Epithelial cell of alveolus of lung (primary cell): ENCODE measurements at places on chromosomes 6 and 20. TPM values are rescaled to one million over a fixed set of nuclear protein-coding genes. Genes with fewer than 3 reads are reported as not detected.

Gene COL9A1
- not detected in 2 replicates for total RNA-seq

Gene PDYN
- total RNA-seq, result not detected in 2 replicates

Gene SLC44A4
- total RNA-seq, result 1.0 TPM in 1 of 2 replicates, not detected in the other

Gene DSP
- 2.2 and 12.7 TPM in 2 replicates for total RNA-seq

Gene ZNF341
- total RNA-seq, result 0.88 and 2.8 TPM in 2 replicates

Gene BMP5
- 0.13 and 21.6 TPM in 2 replicates for total RNA-seq

Gene SSTR4
- not detected in 2 replicates for total RNA-seq

Gene CAGE1
- under 0.01 TPM in 1 of 2 replicates, not detected in the other for total RNA-seq

Gene MEP1A
- not detected in 2 replicates for total RNA-seq

Gene E2F1
- total RNA-seq, result 3.9 and 13.4 TPM in 2 replicates

Gene NKAPL
- 2.3 and 2.5 TPM in 2 replicates for total RNA-seq

Gene NTSR1
- total RNA-seq, result 0.39 TPM in 1 of 2 replicates, not detected in the other

Gene KCNK16
- not detected in 2 replicates for total RNA-seq

Gene ZC3H12D
- total RNA-seq, result not detected in 2 replicates

Gene ZC2HC1B
- total RNA-seq, result not detected in 2 replicates
